ENCODE measurements at places on chromosomes 11 and 22.

GRCh38 chr11:125675196-125675595, 5.5 kb downstream of the ACRV1 start:
- no peak for DNase-seq

DNA sequence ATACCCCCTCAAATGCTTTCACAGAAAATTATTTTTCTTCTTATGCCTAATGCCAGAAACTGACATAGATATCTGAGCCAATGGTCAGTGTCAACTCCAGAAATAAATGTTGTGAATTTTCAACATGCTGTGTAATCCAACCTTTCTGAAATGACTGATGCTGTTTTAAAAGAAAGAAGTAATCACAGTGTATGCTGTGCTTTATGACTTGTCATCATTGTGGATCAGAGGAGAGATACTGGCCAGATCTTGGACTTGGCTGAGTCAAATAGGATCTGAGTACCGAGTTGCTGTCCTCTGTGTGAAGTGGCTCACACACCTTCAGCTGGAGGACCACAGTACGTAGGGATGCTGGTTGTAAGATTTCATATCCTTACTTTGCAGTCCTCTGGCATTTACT, 89.9 kb upstream of the ARHGAP20 start:
- DNase-seq = no peak

GRCh38 chr22:20004464-20004863, 12.2 kb downstream of the ARVCF start:
- no peak for DNase-seq

GRCh38 chr22:27561286-27561904, 240.2 kb downstream of the MN1 start:
- DNase-seq = no peak

GRCh38 chr11:62621567-62622470, at the start of gene B3GAT3:
B3GAT3 (minus strand) TSS chr11:62621986; CDS start chr11:62621947, 39 bp downstream.
- DNase-seq = peak; percentile 94

- DNase-seq = no peak
These were observed 2.1 kb upstream of the GSTP1 start for GRCh38 chr11:67581469-67581868.

GRCh38 chr11:17786824-17787525, 52.4 kb downstream of the KCNC1 start:
- DNase-seq = no peak

DNA sequence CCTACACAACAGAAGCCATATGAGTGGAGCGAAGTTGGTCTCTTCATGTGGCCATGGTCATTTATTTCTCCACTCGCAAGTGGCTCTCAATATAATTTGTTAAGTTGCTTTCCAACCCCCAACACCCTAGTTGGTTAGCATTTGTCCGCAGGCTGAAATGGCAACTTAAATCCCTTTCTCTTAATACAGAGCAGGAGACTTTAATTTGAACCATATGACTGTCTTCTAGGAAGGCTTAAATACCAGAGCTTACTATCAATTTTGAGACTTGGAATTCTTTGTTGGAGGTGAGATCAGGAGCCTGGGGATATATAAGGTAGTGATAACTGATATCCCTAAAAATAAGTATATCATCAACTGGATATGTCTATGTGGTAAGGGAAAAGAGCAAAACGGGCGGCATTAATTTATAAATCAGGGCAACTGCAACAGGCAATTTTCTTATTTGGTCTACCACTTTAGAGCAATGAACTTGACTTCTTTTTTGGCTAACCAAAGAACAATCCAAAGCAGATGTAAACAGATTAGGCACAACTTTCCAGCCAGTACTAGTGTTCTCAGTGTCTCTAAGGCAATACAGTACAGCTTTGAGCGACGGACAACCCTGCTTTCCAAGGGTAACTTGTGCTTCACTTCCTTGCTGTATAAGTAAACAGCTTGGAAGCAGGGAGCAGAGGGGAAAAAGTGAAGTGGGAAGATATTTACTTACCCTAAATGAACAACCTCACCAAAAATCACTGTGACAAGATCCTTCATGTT, 74.7 kb upstream of the APOA1 start:
- no peak for DNase-seq

GRCh38 chr22:24009227-24010017, 1.7 kb upstream of the CABIN1 start:
- no peak for DNase-seq

DNA sequence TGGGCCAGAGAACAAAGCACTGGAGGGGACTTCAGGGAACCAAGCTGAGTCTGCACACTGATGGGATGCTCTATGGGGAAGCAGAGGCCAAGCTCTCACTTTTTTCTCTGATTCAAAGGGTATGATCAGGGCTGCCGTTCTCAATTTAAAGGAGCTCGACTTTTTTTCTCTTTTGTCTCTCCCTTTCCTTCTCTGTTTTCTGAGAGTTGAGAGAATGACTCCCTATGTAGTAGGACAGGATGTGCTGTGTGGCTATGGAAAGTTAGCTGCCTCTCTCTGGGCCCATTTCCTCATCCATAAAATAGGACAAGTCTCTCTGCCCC, 7.9 kb downstream of the ADORA2A start:
- DNase-seq = no peak

DNA sequence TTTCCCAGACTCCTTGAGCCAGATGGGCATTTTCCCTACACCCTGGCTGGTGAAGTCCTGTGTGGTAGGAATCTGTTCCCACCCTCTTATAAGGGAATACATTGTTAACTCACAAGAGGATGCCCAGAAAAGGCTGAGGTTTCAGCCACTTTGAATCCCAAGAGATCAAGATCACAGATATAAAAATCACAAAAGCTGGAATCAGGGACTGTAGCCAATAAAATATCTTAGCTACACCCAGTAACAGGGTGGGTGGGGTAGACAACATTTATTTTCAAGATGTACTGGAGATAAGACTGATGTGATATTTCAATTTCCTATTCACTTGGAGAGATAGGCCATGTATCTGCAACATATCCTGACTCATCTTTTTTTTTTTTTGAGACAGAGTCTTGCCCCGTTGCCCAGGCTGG, 50.3 kb downstream of the COPB1 start:
- no peak for DNase-seq
